ENCODE measurements at places on chromosomes 4 and X.

DNA sequence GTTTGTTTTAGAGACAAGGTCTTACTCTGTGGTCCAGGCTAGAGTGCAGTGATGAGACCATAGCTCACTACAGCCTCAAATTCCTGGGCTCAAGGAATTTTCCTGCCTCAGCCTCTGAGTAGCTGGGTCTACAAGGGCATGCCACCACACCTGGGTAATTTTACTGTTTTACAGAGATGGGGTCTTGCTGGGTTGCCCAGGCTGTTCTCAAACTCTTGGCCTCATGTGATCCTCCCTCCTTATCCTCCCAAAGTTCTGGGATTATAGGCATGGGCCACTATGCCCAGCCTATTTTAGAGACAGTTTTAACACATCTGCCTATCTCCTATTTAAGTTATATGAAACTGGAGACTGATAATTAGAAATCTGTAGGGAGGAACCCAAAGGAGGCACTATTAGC, 53.8 kb downstream of the SPRY1 start:
- DNase-seq, result no peak

- no peak for DNase-seq
Observed at GRCh38 chr4:188106454-188106853, 2.9 kb downstream of the TRIML2 start.

DNA sequence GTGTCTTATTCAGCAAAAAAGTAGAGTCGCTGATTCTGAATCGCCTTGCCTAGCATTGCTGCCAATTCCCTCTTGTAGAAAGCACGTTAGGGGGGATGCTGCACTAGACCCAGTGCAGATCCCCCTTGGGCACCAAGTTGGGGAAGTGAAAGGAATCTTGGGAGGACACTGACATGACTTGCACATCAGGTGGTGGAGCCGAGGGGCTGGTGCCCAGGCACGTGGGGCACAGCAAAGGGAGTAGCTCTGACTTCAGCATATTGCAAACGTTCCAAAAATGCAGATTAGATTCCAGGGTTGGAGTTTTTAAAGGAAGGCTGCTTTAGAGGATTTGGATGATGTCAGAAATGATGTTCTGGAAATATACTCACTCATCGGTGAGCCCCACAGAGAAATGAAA, 47.4 kb upstream of the GPM6B start:
- no peak for DNase-seq

GRCh38 chr4:89296896-89297295, 10.7 kb downstream of the GPRIN3 start:
- no peak for DNase-seq

GRCh38 chrX:53456254-53456653, 22.1 kb upstream of the HSD17B10 start:
- DNase-seq, result no peak

GRCh38 chr4:126137782-126138170, 823.0 kb downstream of the FAT4 start:
- DNase-seq, result no peak

All from activated gamma-delta T cell (primary cell).